ENCODE measurements at places on chromosomes 1 and 21.

- no peak for DNase-seq
Measured at GRCh38 chr1:30512914-30513265, 210.5 kb downstream of the MATN1 start.

GRCh38 chr21:16891821-16892220 lies 621.0 kb upstream of the CXADR start:
- DNase-seq: no peak

DNA sequence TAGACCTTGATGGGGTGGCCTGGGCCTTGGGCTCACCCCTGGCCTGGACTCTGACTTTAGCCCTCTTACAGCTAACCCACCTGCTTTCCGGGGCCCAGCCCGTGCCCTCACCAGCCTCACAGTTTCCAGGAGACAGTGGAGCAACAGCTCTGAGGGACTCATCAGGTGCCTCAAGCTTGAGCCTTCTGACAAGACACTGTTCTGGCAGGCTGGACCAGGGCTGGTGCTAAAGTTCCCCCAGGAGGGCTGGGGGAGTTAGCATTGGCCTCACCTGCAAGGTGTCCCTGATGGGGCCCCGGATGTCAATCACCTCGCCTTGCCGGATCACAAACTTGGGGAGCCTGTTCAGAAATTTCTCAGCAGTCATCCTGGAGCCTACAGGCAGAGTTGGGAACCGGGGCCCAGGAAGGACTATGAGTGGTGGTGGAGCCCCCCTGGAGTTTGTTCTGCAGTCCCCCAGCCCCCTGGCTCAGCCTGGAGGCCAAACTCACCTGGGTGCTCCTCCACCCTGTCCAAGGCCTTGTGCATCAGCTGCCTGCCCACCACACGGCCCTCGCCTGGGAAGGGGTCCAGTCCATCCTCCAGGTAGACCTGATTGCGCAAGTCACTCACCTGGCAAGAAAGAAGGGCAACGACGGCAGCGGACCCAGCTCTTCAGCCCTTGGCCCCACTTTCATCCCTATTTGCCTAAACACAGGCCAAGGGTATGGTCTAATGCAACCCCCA lies 4.1 kb downstream of the SH3BGRL3 start:
- DNase-seq: no peak

- DNase-seq: no peak
Measured at GRCh38 chr1:4395158-4395557, 259.3 kb upstream of the AJAP1 start.

GRCh38 chr1:2290595-2291510 lies 62.7 kb downstream of the SKI start:
- DNase-seq: peak; percentile 42

- DNase-seq: no peak
Measured at GRCh38 chr1:228079013-228079412, 3.5 kb upstream of the ARF1 start.

GRCh38 chr1:11600836-11601235 lies 53.4 kb downstream of the FBXO2 start:
- DNase-seq: no peak

- no peak for DNase-seq
Measured at GRCh38 chr1:24893431-24893830, 36.6 kb downstream of the RUNX3 start.

DNA sequence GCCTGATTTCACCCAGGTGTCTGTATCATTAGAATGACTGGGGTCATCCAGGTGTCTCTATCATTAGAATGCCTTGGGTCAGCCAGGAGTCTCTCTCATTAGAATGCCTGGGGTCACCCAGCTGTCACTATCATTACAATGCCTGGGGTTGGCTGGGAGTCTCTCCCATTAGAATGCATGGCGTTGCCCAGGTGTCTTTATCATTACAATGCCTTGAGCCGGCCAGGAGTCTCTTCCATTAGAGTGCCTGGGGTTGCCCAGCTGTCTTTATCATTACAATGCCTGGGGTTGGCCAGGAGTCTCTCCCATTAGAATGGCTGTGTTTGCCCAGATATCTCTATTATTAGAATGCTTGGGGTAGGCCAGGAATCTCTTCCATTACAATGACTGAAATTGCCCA lies 61.6 kb downstream of the RNF187 start:
- no peak for DNase-seq

- DNase-seq: no peak
Measured at GRCh38 chr1:178345238-178345637, 151.5 kb downstream of the CLEC20A start.

DNA sequence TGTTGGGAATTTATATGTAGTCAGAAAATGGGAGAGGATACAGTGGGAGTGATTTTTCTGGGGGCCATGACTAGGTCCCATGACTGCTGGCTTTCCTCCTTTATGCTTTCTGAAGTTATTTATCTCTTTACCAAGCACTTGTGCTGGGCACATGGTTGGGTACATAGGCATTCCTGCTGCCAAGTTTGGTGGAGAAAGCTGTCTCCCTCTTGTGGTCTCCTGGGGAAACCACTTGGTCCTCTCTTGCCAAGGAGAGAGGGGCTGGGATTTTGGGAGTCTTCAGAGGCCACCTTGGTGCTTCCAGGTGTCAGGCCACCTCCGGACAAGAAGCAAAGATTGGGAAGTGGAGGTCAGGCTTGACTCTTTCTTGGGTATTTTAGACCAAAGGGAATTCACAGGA lies 120.2 kb upstream of the KCNE2 start:
- no peak for DNase-seq

DNA sequence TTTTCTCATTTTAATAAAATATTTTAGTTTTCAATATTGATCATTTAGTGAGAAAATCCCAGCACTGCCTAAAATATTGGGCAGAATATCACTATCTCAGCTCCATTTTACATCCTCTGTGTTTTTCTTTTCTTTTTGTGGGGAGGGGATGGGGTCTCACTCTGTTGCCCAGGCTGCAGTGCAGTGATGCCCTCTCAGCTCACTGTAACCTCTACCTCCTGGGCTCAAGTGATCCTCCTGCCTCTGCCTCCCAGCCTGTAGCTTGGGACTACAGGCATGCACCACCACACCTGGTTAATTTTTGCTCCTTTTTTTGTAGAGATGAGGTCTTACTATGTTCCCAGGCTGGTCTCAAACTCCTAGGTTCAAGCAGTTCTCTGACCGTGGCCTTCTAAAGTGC lies 76.1 kb downstream of the SLC25A24 start:
- no peak for DNase-seq

GRCh38 chr1:175877939-175878737 lies 134.7 kb upstream of the TNR start:
- DNase-seq: no peak

DNA sequence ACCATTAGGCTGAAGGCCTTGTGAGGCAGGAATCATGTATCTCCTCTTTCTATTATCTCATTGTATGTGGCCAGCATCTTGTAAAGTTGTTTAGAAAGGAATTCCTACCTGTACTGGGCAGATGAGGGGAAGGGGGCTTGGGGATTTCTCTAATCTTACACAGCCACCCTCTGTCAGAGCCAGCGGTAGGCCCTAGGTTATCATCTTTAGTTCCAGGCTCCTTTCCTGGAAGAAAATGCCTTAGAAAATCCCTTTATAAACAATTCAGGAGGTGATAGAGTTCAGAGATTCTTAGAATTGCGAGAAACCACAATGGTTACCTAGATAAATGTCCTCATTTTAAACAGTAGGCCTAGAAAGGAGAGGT lies 35.2 kb downstream of the DPT start:
- DNase-seq: no peak

DNA sequence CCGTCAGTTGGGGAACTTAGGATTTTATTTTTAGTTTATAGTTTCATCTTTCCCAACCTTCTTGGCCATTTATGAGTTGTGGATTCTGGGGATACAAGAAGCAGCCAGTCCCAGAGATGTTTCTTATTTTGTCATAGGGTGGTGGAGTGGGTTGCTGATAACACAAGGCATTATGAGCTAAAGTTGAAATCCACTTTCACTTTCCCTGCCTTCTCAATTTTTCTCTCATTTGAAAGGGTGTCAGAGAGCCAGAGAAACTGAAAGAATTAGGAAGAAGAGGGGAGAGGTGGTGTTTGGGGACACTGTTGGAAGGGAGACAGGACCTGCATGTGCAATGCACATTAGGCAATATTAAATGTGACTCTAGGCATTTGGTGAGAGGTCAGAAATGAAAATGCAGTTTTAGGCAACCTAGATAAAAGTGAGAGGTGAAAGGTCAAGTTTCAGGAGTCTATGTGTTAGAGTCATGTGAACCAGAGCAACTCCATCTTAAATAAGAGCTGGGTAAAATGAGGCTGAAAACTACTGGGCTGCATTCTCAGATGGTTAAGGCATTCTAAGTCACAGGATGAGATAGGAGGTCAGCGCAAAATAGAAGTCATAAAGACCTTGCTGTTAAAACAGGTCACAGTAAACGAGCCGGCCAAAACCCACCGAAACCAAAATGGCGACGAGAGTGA lies 71.1 kb upstream of the F3 start:
- DNase-seq: no peak
